Suprapubic skin (tissue), 4 donors: ENCODE measurements at places on chromosomes 1 and 21. TPM values are rescaled to one million over a fixed set of nuclear protein-coding genes. Genes with fewer than 3 reads are reported as not detected.
A peak's percentile ranks its signal among the peaks of the same experiment; 100 is the strongest.

LCE1A gene
- total RNA-seq = 502 TPM

DNA sequence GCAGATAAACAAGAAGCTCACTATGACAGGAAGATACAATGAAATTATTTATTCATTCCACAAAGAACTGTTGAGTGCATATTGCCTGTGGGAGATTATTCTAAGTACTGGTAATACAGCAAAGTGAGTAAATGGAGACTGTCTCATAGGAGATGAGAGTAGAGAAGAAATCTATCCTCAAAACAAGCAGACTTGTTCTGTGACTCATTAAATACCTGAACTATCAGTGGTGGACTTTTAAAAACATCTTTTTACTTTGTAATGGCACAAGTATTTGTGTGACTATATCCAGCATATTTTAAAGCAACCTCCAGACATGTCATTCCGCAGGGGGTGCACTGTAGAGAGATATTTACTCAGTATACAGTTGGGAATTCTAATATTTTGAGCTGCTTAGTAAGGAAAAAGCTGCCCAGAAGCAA lies 259.2 kb downstream of the FMN2 start:
- DNase-seq = no peak
- no peaks in the 10 kb centered on the region for H3K4me1 ChIP-seq
- no peaks in the 10 kb centered on the region for H3K36me3 ChIP-seq
- no peak overlapping the region for H3K4me3 ChIP-seq
- no peaks in the 10 kb centered on the region for H3K27me3 ChIP-seq

- H3K4me3 ChIP-seq = peak overlapping the region; percentile 67
- DNase-seq = no peak
- no peak overlapping the region for H3K27ac ChIP-seq
- H3K36me3 ChIP-seq = no peaks in the 10 kb centered on the region
- H3K27me3 ChIP-seq = peaks cover 37% of the 10 kb centered on the region
Observed at GRCh38 chr1:84998642-84999280, 1.8 kb upstream of the MCOLN2 start.

GRCh38 chr1:44714532-44714931 lies 16.4 kb downstream of the RNU5D-1 start:
- DNase-seq = no peak
- peaks cover 3% of the 10 kb centered on the region for H3K27me3 ChIP-seq
- no peak overlapping the region for H3K4me3 ChIP-seq
- H3K4me1 ChIP-seq = peaks cover 11% of the 10 kb centered on the region
- no peak overlapping the region for H3K27ac ChIP-seq
